Stimulated activated effector memory CD8-positive, alpha-beta T cell treated with anti-CD3 and anti-CD28 coated beads, Interleukin-12 subunit alpha, Interleukin-12 subunit beta, amount 100 ng/mL, for 72 hours (primary cell): ENCODE measurements at places on chromosomes 4 and X.

DNA sequence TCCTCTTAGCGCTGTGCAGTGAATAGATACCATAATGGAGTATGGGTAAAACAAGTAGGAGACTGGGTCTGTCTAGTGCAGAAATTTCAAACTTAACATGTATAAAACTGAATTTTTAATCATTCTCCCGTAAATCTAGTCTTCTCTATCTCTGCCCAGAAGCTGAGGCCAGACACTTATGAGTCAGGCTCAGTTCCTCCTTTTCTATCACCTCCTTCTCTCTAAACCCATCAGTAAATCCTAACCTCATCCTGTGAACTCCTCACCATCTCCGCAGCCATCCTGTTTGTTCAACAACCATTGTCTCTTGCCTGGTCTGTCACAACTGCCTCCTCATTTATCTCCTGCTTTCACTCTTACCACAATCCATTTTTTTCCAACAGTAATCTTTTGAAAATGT, 19.8 kb upstream of the SGMS2 start:
- DNase-seq, result no peak

DNA sequence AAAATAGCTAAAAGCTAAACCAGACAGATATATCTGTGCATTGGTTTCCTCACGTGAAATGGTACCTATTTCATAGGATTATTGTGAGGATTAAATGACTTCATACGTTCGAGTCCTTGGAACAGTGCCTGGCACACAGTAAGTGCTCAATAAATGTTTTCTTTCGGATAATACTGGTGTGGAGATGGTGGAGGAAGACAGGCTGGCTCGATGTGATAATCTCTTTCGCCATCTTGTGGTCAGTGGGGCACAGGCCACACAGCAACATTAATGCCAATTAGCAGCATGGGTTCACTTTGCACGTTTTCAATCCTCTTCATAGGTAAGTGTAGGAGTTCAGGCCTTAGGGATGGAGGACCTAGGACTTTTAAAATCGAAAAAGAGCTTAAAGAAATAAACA, 9.3 kb downstream of the PAGE4 start:
- DNase-seq, result no peak

- DNase-seq, result no peak
These were observed 104.9 kb upstream of the SOD3 start for GRCh38 chr4:24690436-24690835.

- no peak for DNase-seq
These were observed 443.4 kb downstream of the TECRL start for GRCh38 chr4:63965875-63966274.

DNA sequence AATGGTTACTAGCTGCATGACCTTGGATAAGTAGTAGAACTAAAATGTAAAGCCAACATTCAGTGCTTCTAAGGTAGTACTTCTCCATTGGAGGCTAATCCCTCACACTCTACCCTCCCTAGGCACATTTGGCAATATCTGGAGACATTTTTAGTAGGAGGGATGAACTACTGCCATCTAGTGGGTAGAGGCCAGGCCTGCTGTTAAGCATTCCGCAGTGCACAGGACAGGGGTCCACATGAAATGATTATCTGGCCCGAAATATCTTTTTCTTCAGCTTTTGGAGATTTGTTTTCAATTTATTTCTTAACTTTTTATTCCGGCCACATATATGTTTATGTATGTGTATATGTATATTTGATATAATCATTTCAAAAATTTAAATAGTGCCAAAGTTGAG, 36.0 kb upstream of the SPANXC start:
- DNase-seq, result no peak
